ENCODE measurements at places on chromosomes 12 and 14.
A peak's percentile ranks its signal among the peaks of the same experiment; 100 is the strongest.

- DNase-seq, result no peak
These were observed 12.9 kb downstream of the ITGB7 start for GRCh38 chr12:53193985-53194716.

DNA sequence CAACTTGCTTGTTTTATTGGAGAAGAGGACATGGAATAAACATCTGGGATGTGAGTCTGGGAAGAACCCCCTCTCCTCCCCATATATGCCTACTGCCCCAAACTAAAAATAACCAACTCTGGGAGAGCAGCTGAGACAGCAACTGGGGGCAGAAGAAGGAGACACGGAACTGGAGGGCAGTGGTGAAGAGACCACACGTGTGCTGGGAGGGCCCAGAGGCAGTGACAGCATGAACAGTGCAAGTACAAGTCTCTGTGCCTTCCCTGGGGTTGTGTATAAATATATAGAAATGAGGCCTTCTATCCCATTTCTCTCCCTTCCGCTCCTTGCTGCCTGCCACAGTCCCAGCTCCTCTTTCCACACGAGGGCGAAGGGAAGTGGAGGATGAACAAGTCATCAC lies 4.0 kb upstream of the KRT73 start:
- no peak for DNase-seq

DNA sequence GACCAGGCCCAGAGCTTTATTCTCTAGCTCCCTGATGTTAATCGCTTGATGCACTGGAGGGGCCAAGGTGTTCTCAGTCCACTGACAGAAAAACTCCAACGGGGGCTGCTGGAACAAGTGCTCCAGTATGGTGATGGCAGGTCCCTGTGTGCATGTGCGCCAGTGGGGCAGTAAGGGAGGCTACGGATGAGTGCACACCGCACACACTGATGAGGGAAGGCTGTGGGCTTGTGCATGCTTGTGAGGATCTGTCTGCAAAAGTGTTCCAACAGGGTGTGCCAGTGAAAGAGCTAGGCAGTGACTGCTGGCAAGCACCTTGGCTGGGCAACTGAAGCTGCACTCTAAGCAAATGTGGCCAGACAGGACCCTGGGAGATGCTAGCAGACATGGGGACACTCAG lies 229.7 kb upstream of the FOXG1 start:
- no peak for DNase-seq

GRCh38 chr12:119444462-119445044 lies 110.0 kb downstream of the CCDC60 start:
- DNase-seq, result peak; percentile 75

- no peak for DNase-seq
These were observed 9.2 kb upstream of the PNMA1 start for GRCh38 chr14:73723406-73723796.

GRCh38 chr12:1929241-1929984 lies 11.0 kb upstream of the CACNA2D4 start:
- DNase-seq, result no peak

DNA sequence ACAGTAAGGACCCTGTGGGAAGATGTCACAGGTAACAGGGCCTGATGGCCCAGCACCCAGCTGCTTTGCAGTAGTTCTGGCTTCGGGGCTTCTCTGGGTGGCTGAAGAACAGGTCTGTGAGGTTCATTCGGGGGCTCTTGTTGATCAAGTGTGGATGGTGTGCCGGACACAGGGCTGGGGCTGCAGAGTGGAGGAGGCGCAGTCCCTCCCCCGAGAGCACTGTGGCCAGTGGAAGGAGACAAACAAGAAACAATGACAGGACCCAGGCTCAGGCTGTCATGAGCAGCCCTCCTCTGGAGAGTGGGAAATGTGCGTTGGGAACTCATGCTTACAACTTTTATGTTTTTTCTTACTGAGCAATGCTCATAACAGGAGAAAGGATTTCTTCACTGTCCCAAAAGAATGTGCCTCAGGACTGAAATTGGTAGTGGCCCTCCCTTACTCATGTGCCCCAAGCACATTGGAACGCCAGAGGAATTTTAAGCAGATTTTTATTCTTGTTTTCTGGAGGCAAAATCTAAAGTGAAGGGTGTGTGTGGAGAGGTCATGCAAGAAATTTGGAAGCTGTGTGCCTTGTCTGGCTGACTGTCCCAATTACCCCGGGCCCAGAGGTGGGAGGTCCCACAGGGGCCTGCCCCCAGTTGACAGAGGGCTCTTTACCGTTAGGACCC lies 233.8 kb downstream of the CACNA1C start:
- DNase-seq, result no peak

DNA sequence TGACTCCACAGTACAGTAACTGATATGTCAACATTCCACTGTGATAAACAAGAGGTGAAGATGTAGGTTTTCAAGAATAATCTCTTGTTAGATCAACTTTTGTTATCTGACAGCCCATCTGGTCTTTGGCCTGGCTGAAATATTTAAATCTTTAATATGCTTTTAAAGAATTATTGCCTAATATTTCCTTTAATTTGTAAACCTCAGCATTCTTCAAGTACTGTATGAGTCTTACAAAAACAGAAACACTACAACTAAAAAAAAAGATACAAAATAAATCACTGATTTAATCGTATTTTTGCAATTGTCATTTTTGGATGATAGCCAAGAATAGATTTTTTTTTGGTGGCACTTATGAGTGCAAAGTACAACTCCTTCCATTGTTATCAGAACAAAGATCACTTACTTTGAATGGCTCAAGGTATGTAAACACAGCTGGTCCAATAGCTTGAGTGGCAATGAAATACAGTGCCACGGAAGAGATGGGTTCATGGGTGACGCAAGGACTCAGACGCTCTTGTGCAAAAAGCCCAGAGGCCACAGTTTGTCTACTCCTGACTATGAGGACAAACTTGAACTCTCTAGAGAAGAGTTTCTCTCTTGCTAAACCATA lies 109.5 kb downstream of the PAX9 start:
- no peak for DNase-seq

DNA sequence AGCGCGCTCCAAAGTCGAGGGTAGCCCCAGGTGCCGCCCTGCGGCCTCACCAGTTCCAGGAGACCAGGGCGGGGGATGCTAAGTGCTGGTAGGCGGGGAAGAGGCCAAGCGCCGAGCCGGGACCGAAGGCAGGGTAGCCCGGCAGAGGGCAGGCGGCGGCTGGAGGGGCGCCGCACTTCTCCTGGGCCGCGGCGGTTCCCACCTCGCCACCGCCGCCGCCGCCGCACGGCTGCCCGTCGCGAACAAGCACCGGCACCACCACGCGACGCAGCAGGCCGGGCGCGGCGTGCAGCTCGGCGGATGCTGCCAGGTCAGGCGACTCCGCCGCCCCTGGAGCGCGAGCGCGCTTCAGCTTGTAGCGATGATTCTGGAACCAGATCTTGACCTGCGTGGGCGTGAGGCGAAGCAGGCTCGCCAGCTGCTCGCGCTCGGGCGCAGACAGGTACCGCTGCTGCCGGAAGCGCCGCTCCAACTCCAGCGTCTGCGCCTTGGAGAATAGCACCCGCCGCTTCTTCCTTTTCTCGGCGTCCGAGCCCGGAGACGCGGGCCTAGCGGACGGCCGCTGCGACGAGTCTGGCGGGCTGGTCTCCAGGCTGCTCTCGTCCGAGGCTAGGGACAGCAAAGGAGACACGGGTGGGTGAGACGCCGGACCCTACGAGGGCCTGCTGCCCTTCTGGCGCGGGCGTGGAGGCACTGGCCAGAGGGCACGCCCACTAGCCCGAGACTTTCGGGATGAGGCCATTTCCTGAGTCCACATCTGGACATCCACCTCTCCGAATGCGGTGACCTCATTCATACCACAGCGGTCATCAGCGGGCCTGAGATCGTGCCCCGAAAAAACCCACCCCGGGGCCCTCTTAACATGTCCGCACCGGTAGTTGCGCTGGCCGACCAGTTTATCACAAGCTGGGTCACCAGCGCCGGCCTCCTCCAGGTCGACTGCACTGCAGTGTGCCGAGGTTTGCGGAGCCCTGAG lies 1.3 kb downstream of the NKX2-8 start:
- no peak for DNase-seq

DNA sequence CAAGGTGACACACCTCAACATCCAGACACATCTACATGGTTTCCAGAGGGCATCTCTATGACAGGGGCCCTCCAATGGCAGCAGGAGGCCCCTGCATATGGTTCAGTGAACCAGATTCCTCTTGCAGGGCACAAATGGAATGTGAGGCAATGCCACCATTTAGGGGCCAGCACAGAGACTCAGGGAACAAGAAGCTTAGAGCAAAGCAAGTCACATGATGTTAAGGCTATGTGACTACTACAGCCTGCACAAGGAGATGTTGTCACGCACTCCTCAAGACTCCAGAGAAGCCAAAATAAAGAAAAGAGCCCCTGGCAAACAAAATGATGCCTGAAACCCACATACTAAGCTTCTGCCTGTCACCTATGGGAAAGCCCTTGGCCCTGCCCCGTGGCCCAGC lies 95.2 kb downstream of the RBM19 start:
- no peak for DNase-seq

Measured in iPS DF 19.7 (cell line).